ENCODE measurements at places on chromosomes 16 and 17.

GRCh38 chr16:3706253-3707012 is 10.9 kb downstream of the TRAP1 start:
- DNase-seq, result no peak

DNA sequence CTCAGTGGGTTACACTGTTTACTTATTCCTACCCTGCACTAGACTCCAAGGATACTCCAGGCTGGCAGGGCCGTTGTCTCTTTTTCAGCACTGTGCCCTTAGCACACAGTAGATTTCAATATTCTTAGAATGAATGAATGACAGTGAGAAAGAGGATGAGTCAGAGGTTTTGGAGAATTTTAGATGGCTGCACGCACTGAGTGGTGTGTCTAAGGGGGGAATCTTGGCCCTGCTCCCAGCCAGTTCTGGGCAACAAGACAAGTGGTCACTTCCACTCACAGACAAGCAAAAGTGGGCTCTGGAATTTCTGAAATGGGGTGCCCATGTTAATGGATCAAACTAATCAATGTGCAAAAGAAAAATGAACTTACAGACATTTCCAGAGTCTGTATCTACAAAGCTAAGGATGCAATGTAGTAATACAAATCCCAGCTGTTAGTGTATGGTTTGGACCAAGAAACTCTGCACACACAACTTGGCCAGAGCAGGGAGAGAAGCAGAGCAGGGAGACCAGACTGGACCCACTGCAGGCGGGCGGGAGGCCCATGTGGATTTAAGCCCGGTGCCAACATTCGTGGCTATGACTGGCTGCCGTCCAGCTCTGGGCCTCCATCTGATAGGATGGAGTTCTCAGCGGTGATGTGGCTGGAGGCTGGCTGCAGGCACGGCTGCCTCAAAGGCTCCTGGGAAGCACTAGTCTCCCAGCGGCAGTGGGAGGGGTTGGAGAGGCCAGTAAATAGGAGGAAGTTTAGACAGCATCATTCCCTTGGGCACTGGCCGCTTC is 95.6 kb upstream of the CDYL2 start:
- no peak for DNase-seq

DNA sequence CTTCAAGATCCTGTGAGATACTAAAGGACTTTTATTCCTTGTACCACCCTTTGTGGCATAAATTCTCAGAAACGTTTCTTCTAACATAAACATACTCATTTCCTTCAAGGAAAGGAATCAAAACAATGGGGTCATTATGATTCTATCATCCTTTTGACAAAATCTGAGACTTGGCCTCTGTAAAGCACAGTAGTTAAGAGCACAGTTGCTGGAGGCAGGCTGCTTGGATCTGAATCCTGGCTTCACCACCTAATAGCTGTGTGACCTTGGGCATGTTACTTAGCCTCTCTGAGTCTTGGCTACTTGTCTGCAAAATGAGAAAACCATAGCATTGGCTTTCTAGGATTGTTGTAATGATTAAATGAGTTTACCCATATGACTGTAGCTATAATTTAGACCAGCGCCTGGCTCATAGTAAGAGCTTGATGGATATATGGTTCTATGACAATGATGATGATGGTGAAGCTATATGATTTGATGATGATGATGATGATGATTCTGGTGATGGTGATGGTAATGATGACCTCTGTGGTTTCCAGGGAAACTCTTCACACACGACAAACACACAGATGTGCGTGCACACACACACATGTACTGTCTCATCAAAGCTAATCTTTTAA is 6.1 kb upstream of the KRT31 start:
- no peak for DNase-seq

- peak; percentile 71 for DNase-seq
These were observed 348.7 kb upstream of the TNRC6C start for GRCh38 chr17:77609553-77610517.

DNA sequence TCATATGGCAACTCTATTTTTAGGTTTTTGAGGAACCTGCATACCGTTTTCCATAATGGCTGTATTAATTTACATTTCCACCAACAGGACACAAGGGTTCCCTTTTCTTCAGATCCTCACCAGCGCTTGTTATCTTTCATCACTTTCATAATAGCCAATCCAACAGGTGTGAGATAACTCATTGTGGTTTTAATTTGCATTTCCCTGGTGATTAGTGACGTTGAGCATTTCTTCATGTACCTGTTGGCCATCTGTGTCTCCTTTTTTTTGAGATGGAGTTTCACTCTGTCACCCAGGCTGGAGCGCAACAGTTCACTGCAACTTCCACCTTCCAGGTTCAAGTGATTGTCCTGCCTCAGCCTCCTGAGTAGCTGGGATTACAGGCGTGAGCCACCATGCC is 36.2 kb upstream of the ABCC3 start:
- DNase-seq, result no peak

GRCh38 chr16:84062734-84063640 is 20.4 kb upstream of the SLC38A8 start:
- peak; percentile 66 for DNase-seq

GRCh38 chr17:49861150-49861884 is 13.4 kb upstream of the TAC4 start:
- peak; percentile 60 for DNase-seq

- no peak for DNase-seq
These were observed 293.1 kb downstream of the HS3ST3B1 start for GRCh38 chr17:14593956-14594355.

- no peak for DNase-seq
These were observed 37.8 kb downstream of the YPEL2 start for GRCh38 chr17:59369031-59369975.

- DNase-seq, result no peak
These were observed 349.2 kb downstream of the BCAS3 start for GRCh38 chr17:61026818-61027217.

GRCh38 chr17:60315650-60316049 is 76.3 kb downstream of the USP32 start:
- no peak for DNase-seq

DNA sequence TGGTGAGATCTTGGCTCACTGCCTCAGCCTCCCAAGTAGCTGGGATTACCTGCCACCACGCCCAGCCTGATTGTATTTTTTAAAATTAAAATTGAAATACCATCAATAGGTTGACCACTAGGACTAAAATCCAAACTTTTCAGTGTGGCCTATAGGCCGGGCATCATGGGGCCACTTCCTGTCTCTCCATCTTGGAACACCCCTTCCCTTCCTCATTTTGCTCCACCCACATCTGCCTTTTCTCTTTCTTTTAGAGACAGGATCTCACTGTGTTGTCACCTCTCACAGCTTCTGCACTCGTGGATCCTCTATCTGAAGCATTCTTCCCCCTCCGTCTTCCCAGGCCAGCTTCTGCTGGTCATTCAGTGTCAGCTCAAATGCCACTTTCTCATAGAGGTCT is 57.0 kb downstream of the BMERB1 start:
- no peak for DNase-seq

DNA sequence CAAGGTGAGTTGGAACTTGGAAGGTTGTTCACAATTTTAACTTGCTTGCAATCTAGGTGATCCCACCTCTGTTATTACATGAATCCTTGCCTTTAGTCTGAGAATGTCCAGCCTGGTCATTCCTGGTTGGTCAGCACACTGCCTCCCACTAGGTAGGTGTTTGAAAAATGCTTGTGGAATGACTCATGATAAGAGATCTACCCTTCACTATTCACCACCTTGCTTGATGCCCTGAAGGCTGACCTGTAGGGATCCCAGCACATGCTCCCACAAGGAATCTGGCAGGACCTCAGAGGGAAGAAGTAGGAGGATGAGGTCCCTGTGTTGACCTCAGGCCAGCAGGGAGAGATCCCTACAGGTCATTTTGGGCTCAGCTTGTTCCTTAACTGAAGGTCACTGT is 30.2 kb upstream of the ABCA3 start:
- DNase-seq, result no peak

DNA sequence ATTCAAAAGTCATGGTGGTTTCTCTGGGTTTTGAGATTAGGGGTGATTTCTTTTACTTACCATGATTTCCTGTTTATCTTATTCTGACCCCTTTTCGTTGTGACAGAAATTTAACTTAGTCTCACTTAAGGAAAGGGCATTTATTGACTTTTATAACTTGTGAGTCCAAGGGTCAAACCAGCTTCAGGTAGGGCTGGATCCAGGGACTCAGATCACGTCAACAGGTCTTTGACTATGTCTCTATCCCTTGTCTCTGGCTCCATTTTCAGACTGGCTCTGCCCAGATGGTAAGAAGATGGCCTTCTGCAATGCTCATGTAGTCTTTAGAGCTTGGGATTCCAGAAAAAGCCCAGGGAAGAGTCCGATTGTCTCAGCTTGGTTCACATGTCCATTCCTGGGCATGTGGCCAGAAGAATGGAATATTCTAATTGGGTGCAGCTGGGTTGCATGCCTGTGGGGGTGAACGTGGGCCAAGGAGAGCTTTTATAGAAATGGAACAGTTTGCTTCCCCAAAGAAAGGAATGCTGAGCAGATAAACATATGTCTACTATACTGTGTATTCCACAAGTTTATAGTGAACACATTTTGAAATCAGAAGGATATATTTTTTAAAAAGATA is 13.4 kb downstream of the USP43 start:
- no peak for DNase-seq

GRCh38 chr16:703406-703805 is 2.2 kb downstream of the FBXL16 start:
- DNase-seq, result no peak

DNA sequence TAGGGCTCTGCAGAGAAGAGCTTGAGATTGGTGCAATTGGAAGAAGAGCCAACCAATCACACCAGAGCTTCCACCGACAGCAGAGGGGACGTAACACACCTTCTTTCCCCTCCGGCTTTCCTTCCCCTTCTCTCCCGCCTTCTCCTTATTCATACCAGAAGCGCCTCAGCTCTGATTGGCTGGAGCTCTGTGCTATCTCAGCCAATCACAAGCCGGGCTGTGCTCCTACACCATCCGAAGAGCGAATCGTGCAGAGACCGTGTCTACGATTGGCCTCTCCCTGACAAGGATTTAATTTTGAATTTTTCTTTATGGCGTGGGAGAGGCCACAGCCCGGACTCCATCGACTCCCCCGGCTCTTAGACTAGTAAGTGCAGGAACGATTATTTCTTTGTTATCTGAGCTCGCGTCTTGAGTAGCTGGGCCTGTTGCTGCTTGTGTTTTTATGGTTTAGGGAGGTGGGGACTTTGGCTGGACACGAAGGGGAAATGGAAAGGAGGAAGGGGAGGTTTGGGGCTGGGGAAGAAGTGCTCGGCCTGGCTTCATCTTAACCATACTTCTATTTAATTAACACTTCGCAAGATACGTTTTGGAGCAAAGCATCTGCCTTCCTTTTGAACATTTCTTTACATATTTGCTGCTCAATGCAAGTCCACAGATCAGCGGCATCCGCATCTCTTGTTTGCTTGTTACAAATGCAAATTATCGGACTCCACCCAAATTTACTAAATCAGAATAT is at the start of gene PRR11:
TSS of gene PRR11 (plus strand) at position 308 of the 739 bp plus-strand sequence. CDS start 14,007 bp downstream, outside the sequence.
- DNase-seq, result peak; percentile 89

DNA sequence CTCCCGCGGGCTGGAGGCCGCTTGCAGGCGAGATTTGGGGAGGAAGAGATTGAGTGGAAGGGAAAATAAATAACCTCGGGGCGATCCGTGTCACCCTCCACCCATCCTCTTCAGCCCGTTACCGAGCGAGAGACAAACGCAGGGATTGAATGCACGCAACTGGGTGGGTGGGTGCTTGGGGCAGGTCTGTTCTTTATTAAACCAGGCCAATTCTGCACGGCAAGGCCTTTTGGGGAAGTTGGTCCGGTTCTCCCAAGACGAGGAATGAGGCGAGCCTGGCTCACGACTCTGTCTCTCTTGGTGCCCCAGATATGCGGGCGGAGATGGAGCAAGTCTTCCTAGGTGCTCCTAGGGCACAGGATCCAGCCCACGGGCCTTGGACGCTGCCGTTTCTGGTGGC is 396 bp upstream of the HOXB7 start:
- no peak for DNase-seq

DNA sequence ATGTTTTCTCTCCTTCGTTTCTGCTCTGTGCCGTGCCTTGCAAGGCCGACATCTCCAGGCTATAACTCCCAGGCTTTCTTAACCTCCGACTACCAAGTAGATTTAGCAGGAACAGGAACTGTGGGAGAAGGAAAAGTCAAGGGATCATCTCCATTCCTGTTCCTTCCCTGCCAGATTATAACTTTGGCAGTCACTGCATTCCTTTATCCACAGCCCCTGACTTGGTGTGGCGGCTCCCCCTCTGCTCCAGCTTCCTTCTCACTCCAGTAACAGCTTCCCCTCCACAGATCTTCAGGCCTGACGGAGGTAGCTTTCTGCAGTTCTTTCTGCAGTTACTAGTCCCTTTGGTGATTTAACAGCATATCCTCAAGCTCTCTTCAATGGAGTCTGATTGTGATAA is 234.6 kb upstream of the MON1B start:
- no peak for DNase-seq

DNA sequence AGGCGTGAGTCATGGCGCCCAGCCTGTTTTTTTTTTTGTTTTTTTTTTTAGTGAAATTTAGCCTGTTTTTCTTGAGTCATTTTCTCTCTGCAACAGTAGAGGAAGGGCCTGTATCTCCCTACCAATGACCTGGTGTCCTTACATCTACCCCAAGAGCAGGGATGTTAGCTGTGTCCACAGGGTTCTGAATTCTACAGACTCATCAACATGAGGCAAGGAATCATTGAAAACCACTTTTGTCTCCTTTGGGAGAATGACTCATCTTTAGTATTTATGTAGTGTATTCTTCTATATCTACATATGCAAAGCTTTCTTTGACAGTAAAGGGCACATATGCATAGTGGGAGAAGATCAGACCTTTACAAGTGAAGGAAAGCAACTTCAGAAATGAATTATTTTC is 105.3 kb downstream of the SPECC1 start:
- DNase-seq, result no peak

- no peak for DNase-seq
These were observed 70.1 kb upstream of the MPHOSPH6 start for GRCh38 chr16:82240111-82240510.

DNA sequence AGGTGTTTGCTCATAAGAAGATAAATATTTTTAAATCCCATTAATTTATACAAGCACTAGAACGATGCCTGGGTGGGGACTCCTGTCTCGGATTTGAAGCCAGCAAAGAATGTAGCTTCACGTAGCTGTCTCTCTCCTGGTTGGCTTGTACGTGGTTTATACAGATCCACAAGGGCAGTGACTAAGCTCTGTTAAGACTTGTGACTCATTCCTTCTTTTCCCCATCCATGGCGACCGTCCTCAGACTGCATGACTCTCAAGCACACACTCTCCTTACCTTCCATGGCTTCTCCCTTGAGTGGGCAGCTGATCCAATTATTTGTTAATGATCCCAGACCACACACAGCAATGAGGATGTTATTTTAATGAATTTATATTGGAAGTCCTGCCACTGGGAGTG is 679.7 kb upstream of the SOX9 start:
- DNase-seq, result no peak

DNA sequence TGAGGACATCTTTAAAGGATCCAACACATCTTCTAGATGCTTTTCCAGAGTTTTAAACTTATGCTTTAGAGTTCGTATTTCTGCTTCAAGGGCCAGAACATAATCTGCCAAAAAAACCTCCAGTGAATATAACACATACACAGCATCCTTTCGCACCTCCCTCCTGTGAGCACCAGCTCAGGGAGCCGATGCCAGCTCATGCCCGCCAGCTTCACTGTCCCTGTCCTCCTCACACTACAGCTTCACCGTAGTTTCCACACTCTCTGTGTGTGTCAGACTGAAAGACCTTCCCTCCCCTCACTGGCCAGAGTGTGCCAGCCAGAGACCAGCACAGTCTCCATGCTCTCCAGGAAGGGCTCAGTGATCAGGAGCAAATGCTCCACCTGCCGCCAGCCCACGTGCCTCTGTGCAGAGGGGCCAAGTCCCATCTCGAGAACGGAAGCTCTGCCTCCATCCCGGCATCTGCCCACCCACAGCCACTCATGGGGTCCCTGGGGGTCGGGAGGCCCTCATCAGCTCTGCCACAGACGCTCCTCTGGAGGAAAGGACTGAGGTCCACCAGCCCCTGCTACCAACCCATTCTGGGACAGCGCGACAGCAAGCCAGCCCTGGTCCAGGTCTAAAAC is 40.8 kb downstream of the CCDC57 start:
- no peak for DNase-seq

All from activated naive CD4-positive, alpha-beta T cell treated with anti-CD3 and anti-CD28 coated beads, Interleukin-2, amount 50 U/mL, for 16 hours (primary cell).